Suppressor macrophage treated with lipopolysaccharide for 4 hours (primary cell): ENCODE measurements at places on chromosomes 11 and 22.

GRCh38 chr11:35236667-35237003, 97.7 kb downstream of the CD44 start:
- DNase-seq, result peak; percentile 88

GRCh38 chr11:128341280-128342248, 245.8 kb downstream of the ETS1 start:
- DNase-seq, result no peak

DNA sequence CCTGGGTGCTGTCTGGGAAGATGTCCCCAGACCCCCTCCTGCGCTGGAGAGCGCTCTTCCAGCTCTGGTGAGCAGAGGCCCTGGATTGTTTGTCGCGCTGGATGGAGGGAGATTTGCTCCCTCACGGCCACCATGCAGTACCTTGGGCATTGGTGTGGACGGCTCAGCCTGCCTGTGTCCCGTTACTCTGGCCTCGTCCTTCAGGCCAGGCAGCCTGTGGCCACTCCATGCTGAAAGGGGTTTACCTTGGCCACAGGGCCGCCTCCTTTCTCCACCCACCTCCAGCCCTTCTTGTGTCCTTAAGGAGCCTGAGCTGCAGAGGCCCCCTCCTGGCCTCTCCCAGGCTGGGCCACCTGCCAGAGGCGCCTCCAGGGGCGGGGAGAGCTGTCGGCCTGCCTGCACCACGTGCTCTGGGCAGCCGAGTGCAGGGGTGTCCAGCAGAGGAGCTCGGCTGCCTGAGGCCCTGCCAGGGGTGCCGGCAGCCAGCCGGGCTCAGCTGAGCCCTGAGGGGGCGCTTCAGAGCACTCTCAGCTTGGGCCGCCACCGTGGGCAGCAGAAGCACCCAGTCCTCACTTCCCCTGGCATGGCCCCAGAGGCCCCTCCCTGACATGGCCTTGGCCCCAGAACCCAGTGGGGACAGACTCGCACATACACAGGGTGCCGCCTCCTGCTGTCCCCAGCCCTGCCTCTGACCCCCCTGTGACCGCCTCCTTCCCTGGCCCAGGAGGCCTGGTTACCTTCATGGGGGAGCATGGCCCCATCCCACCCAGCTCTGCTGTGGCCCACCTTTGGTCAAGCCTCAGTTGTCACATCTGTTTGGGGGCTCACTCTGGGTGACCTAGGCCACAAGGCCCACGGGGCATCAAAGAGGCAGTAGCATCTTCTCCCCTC, 3.4 kb downstream of the CCND1 start:
- DNase-seq, result no peak

DNA sequence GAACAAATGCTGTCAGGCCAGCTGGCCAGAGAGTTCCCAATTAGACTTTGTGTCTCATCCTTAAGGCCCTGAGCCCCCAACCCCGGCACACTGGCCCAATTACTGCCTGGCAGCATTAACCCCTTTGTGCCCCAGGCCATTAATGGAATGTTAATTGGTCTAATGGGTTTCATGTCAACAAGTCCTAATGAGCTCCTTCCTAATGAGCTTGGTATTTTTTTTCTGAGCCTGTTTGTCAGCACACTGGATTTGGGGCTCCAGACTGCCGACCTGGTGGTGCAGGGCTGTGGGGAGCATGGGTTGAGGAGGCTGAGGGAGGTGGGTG, 148.8 kb downstream of the FEZ1 start:
- DNase-seq, result no peak

GRCh38 chr11:85170184-85170583, 457.0 kb downstream of the DLG2 start:
- DNase-seq, result no peak

- DNase-seq, result peak; percentile 65
Observed at GRCh38 chr11:71999362-71999761, 653 bp downstream of the IL18BP start.

GRCh38 chr11:117492578-117493251, 165.1 kb downstream of the CEP164 start:
- DNase-seq, result no peak

DNA sequence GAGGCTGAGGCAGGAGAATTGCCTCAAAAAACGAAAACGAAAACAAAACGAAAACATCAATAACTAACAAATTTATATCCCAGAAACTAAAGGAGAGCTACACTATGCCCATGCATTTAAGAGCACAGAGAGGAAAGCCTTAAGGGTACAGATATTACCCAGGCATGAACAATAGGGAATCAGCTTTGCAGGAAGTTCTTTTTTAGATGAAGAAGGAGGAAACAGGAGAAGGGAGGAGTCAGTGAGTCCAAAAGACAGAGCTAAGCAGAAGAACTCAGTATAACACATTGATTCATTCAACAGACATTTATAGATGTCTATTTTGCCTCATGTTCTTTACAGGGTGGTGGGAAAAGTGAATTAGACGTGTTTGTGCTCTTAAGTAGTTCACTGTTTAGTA, 8.3 kb downstream of the MRPL17 start:
- no peak for DNase-seq

DNA sequence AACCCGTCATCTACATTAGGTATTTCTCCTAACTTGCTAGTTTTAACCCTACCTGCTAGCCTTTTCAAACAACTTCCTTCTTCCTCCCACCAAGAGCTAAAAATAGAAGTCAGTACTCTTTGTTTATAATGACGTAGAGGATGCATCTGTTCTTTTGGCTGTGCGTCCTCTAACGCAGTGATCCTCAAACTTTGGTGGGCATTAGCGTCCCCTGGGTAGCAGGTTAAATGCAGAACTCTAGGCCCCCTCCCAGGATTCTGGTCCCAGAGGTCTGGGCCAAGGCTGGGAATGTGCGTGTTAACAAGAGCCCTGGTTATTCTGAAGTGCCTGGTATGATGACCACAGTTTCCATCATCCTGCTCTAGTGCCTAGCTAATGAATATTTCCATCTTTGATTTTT, 67.6 kb downstream of the BARX2 start:
- no peak for DNase-seq

GRCh38 chr11:30553521-30554110, 32.5 kb downstream of the MPPED2 start:
- DNase-seq, result no peak

DNA sequence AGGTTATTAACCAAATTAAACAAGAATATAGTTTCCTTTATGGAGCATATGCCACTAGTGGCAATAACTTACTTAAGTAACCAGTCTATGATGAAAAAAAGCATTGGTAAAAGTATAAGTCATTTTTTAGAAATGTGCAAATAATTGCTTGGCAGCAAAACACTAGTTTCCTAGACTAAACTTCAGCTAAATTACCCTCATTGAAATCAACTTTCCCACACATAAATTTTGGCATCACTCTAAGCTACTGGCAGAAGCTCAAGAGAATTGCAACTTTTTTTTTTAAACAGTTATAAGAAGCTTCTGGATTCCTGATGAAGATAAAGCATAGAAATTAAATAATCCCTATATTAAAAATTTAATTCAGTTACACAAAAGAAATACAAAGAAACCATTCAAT, 12.5 kb downstream of the CCDC34 start:
- DNase-seq, result no peak

DNA sequence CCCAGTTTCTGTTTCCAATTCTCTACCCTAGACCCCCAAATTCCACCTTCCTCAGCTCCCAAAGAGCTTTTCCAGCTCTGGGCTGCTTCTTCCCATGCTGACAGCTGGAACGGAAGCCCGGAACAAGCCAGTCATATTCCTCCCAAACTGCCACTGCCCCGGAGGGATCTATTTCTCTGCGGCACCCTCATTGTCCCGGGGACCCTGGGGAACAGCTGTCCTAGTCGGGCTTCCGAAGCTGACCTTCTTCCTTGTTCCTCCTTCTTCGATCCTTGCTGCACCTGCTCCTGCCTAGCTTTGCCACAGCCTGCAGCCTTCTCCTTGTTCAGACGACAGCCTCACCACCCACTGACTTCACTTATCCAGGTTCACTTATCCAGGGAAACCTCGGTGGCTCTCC, 105.7 kb downstream of the TSPAN18 start:
- DNase-seq, result no peak

GRCh38 chr11:69364921-69365320, 71.0 kb downstream of the MYEOV start:
- no peak for DNase-seq

GRCh38 chr11:27678242-27678641, 22.0 kb downstream of the BDNF start:
- DNase-seq, result no peak

DNA sequence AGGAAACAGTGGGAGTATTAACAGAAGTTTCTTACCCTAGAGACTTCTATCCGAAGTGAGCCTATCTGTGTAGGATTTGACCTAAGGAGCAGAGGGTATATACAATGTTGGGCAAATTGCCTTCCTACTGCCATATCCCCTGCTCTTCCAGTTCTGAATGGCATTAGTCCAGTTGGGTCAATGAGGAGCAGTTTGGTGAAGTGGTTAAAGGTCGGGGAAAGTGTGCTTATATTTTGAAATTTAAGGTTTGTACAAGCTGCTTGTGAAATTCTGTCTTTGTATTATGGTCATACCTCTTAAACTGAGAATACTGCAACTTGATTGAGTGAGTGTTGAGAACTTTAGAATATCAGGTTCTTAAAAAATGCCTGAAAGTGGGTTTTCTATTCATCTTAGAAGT, 1.7 kb downstream of the EI24 start:
- no peak for DNase-seq

DNA sequence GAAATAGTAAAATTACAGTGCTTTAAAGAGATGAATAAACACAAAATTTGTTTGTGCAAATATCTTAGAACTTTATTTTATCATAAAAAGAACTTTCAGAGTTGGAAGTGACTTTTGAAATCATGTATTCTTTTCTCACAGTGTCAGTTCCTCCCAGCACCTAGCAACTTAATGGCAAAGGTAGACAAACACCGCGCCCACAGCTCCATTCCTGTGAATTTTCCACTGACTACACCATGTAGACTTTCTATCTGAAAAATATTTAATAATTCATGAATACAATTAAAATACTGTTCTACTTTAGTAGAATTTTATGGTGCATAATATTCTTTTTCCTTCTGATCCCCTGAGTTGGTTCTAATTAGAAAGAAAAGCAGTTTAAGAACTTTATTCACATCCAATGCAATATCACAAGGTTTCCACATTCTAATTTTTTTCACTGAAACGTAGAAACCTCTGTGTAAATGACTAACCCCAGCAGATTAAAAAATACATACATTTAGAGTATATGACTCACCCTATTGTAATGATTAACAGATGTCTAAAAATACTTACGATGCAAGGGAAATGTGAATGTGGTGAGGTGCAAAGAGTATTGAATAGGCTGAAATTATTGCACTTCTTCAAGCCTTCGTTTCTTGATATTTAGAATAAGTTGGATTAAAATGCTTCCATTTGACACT, 218.2 kb upstream of the CCDC179 start:
- no peak for DNase-seq

- no peak for DNase-seq
Observed at GRCh38 chr11:76980196-76980595, 54.0 kb upstream of the B3GNT6 start.

DNA sequence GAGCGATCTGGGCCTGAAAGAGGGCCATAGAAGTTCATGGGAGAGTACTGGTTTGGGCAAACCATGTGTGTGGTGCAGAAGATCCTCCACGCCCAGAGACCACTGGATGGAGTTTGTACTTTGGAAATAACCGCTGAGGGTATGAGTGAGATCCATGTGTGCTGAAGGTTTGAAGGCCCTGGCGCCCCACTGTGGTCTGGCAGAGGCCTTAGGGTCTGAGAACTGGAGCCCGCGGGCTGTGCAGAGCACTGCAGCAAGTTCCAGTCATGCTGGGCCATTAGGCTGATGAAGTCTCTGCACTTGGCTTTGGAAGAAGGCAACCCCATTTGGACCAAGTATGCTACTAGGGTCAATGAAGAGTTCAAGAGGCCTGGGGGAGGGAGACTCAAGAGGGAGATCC, 186.4 kb downstream of the BUD13 start:
- DNase-seq, result no peak

DNA sequence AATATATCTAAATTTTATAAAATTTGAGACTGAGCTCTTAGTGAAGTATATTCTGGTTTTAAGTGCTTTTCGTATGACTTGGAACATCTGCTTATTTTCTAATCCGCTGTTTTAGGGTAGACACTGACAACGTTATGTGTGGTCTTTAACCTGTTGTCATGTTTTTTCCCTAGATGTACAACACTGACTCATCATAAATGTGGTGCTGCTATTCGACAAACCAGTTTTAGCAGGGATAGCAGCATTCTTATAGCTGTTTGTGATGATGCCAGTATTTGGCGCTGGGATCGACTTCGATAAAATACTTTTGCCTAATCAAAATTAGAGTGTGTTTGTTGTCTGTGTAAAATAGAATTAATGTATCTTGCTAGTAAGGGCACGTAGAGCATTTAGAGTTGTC, 23.8 kb upstream of the HIKESHI start:
- DNase-seq, result no peak
